ENCODE measurements at places on chromosomes 16 and 17.

GRCh38 chr16:56620339-56620897, 5.2 kb upstream of the MT1E start:
- DNase-seq = no peak

GRCh38 chr16:53817117-53817755, 113.3 kb downstream of the FTO start:
- DNase-seq = no peak

- no peak for DNase-seq
Observed at GRCh38 chr16:1010815-1011214, 29.2 kb downstream of the SOX8 start.

DNA sequence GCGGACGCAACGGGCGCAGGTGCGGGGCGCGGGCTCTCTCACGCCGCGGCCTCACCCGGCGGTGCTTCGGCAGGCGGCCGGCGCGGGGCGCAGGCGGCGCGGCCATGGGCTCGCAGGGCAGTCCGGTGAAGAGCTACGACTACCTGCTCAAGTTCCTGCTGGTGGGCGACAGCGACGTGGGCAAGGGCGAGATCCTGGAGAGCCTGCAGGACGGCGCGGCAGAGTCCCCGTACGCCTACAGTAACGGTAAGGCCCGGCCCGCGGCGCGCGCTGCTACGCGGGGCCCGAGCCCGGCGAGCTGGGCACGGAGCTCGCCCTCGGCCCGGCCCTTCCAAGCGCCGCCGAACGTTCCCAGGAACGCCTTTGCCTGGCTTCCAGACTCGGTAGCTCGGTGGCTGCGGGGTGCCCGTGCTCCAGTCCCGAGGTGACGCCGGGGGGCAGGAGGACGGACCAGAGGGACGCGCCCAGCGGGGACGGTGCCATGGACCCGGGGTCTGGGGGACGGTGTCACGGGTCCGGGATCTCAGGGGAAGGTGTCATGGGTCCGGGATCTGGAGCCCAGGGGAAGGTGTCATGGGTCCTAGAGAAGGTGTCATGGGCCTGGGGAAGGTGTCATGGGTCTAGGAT, 435 bp downstream of the RAB40C start:
- no peak for DNase-seq

DNA sequence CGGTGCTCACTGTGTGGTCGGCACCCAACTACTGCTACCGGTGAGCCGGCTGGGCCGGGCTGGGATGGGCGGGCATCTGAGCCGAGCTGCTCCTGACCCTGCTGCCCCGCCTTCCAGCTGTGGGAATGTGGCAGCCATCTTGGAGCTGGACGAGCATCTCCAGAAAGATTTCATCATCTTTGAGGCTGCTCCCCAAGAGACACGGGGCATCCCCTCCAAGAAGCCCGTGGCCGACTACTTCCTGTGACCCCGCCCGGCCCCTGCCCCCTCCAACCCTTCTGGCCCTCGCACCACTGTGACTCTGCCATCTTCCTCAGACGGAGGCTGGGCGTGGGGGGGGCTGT, 6.9 kb downstream of the TBX6 start:
- no peak for DNase-seq

DNA sequence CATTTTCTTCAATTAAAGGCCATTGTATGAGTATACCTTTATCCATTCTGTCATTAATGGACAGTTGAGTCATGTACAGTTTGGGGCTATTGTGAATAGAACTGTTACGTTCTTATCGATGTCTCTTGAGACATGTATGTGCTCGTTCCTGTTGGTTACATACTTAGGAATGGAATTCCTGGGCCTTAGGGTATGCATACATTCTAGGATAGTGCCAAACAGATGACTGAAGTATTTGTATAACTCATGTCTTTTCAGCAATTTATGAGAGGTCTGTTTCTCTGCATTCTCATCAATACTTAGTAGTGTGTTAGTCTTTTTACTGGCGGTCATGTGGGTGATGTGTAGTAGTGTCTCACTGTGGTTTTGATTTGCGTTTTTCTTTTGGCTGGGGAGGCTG, 81.2 kb downstream of the USP22 start:
- no peak for DNase-seq

GRCh38 chr16:11439790-11440656, 94.8 kb downstream of the RMI2 start:
- no peak for DNase-seq
